ENCODE measurements at places on chromosomes 3 and 15.

GRCh38 chr3:69020424-69020823, 6.9 kb upstream of the EOGT start:
- no peak for DNase-seq

DNA sequence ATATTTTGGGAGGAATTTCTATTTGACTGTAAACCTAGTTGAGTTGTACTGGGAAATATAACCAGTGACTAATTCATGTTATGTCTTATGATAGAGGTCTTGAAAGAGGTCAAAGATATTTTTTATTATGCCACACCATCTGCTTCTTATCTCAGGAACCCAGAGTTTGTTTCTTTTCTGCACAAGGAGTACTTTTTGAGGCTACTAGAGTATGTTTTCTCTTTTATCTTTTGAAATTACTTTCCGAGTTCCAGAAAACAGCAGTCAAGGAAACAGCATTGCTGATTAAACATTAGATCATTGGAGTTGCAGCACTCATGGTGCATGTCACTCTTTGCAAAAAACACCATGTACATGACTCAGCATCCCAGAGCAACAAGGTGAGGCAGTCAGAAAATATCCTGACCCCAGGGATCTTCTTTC, 645.8 kb upstream of the NR2F2 start:
- no peak for DNase-seq

- DNase-seq: no peak
Observed at GRCh38 chr3:50422153-50422552, 62.8 kb upstream of the TMEM115 start.

DNA sequence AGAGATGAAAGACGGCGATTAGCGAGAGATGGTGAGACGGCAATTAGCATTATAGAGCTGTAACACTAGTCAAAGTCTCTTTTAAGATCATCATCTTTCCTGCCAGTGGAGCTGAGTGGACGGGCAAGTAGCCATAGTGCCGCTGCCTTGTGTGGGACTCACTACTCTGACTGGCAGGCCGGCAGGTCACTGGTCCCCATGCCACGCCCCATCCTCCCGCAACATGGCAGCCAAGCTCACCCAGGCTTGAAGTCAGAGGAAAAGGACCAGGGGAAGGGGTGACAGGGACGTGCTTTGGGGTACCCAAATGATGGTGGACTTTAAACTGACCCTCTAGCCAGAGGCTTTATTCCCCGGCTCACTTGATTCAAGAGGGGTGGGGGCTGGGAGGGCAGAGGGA, 44.6 kb upstream of the COL6A5 start:
- DNase-seq: no peak

- no peak for DNase-seq
Observed at GRCh38 chr3:134340362-134340981, 33.8 kb downstream of the AMOTL2 start.

GRCh38 chr3:152193673-152194267, 75.0 kb upstream of the MBNL1 start:
- no peak for DNase-seq
